Muscle of leg (tissue), 16 donors: ENCODE measurements at places on chromosomes 2 and 18. TPM values are rescaled to one million over a fixed set of nuclear protein-coding genes. Genes with fewer than 3 reads are reported as not detected.

DNA sequence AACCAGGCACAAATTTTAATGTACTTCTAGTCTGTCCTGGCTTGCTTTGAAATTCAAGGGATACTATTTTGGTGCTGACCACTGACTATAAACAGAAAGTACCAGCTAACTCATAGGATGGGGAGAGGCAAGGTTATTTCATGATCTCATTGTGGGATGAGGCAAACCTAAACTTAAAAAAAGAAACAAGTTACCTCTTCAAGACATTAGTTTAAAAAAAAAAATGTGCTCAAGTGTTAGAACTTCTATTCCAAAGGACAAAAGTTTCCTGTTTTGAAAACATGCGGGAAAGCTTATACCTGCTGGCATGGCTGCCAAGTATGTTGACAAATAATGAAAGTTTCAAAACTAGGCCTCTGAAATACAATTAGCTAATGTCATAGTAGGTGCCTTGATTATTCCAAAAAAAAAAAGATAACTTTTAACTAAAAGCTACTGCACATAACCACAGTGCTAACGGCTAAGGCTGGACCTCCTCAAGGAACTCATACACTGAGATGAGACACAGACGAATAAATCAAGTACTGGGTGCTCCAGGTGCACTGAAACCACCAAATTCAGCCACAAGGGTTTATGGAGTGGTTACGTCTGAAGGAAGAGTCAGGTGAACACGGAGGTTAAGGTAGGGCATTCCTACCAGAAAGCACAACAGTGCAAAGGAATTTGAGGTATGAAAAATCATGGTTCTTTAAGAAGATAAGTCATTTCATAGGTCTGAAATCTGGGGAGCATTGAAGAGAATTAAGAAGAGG lies 38.1 kb downstream of the TMEM131 start:
- no peak for DNase-seq

- no peak for DNase-seq
Observed at GRCh38 chr2:210713122-210713521, 156.7 kb downstream of the CPS1 start.

DNA sequence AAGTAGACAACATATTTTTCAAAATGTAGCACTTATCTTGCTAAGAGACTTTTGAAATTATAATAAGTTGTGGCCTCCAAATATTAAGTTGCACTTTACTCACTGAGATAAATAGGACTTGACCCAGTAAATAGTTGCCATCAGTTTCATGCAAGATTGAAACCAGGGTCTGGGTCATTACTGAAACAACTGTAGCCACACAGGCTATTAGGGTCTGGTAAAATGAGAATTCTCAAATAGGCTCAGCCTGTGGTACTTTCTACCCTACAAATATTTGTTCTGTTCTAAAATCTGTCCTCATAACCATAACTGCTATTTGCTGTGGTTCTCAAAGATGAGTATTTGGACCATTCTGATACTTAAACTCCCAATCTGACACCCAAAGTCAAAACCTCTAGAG lies 115.4 kb upstream of the STK17B start:
- no peak for DNase-seq

- peak; percentile 63 for DNase-seq
Observed at GRCh38 chr2:158773121-158773520, 22.0 kb upstream of the DAPL1 start.

DNA sequence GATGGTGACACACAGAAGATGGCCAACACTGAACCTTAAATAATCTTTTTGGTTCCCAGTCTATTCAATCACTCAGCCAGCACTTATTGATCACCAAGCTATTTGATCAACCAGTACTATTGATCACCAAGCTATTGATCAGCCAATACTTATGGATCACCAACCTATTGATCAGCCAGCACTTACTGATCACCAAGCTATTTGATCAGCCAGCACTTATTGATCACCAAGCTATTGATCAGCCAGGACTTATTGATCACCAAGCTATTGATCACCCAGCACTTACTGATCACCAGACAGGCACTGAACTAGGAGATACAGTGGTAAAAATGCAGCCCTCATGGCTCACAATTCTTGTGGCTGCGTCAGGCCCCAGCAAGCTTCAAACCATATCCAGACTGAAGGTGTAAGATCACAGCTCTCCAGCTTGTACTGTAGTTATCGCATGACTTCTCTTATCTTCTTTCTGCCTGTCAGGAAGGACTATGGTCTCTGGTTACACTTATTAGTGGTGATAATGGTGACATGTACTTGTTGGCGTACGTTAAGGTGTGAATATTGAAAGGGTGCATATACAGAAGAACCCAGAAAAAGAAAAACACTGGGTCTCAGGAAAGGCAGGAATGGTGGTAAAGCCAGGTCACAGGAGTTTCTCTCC lies 18.4 kb upstream of the B3GNT2 start:
- no peak for DNase-seq

GRCh38 chr18:22113144-22113844 lies 56.1 kb upstream of the GATA6 start:
- no peak for DNase-seq

DNA sequence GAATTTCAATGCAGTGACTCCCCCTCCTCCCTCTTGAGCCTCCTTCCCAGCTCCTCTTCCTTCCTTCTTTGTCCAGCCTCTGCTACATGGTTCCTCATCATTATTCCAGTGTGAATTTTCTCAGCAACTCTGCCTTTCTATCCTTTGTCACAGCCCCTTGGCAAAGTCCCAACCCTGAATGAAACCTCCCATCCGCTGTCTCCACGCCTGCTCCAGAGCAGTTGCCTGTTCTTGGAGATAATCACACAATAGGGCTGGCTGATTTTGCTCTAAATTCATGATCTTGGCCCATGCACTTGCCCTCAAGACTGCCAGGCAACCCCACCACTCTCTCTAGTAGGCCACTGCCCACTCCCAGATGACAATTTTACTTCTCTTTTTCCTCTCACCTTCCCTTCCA lies 61.4 kb downstream of the BCL2L11 start:
- no peak for DNase-seq

GRCh38 chr2:109415581-109416013 lies 198.2 kb downstream of the SEPTIN10 start:
- no peak for DNase-seq

DNA sequence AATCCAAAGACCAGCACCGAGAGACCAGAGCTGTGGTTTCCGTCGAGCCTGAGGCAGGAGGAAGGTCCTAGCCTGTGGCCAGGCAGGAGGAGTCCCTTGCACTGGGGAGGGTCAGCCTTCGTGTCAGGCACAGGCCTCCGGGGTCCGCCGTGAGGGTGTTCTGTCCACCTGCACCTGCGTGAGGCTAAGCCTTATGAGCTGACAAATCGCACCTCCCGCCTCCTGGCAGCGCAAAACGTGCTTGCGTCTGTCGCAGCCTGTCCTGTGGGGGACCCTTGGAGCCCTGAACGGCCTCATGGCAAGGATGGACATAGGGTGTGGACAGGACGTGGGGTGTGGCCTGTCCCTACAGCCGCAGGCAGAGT lies 73.3 kb downstream of the KCNG2 start:
- DNase-seq: no peak

DNA sequence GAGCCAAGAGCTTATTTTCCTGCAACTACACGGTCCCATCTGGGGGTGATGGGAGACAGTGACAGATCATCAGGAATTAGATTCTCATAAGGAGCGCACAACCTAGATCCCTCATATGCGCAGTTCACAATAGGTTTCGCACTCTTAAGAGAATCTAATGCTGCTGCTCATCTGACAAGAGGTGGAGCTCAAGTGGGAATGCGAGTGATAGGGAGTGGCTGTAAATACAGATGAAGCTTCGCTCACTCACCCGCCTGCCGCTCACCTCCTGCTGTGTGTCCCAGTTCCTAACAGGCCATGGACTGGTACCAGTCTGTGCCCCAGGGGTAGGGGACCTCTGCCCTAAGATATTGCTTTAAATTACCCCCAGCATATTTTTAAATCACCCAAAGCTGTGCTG lies 10.8 kb downstream of the LRRFIP1 start:
- DNase-seq: no peak

DNA sequence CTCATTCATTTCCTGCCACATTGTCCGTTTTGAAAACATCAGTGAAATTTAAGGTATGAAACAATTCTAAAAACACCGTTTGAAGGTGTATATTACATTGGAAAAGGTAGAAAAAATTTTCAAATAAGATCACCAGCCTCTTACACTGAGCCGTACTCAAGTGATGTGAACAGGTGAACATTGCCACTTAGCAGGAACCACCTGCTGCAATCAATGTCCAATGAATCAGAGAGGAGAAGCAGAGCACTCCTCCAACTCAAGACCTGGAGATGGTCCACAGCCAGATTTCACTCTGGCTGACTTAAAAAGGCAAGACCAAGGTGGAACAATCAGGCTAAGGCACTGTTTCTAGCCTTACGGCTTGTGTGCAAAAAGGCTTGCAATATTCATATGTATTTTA lies 110.3 kb upstream of the TTN start:
- no peak for DNase-seq

GRCh38 chr2:2233171-2233826 lies 97.8 kb downstream of the MYT1L start:
- no peak for DNase-seq

- no peak for DNase-seq
Observed at GRCh38 chr2:44959855-44960254, 18.4 kb downstream of the SIX3 start.

DNA sequence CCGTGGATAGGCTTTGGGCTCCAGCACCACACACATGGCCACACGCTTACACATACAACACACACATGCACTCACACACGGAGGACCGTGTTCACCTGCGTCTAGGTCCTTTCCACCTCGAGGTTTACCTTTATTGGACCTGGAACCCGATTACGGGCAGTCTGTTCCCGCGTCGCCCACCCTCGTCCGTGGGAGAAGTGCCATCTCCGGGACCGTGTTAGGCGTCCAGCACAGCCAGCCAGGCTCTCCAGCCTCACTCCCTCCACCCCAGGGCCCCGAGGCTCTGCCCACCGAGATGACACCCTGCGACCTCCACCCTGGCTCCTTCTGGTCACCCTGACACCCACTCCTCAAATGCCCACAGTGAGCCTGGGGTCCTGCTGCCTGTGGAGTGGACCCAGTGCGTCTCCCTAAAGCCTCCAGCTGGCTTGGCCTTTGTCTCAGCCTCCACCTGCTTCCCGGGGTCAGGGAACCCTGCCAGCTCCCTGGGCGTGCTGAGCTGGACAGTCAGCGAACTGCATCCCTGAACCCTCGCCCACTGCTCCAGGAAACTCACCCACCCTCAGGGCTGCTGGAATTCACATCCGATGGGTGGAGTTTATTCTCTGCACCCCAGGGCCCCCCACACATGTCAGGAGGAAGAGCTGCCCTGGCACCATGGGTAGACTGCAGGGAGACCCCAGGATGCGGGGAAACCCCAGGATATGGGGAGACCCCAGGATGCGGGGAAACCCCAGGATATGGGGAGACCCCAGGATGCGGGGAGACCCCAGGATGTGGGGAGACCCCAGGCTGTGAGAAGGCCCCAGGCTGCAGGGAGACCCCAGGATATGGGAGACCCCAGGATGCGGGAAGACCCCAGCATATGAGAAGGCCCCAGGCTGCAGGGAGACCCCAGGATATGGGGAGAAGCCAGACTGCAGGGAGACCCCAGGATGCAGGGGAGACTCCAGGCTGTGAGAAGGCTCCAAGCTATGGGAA lies 33.0 kb downstream of the ADI1 start:
- DNase-seq: no peak

SIX3 gene
- not detected for polyA plus RNA-seq

RAB17 gene
- 2.4 TPM for polyA plus RNA-seq

SLC16A14 gene
- polyA plus RNA-seq: 2.5 TPM

MOB1A gene
- polyA plus RNA-seq: 40.4 TPM

HOXD3 gene
- polyA plus RNA-seq: 1.7 TPM

TLX2 gene
- not detected for polyA plus RNA-seq

FEV gene
- 0.40 TPM for polyA plus RNA-seq

ZNF521 gene
- 48.7 TPM for polyA plus RNA-seq

NUP35 gene
- 14.9 TPM for polyA plus RNA-seq
